Sciatic nerve (tissue), 2 donors: ENCODE measurements at places on chromosomes 16 and 17.

DNA sequence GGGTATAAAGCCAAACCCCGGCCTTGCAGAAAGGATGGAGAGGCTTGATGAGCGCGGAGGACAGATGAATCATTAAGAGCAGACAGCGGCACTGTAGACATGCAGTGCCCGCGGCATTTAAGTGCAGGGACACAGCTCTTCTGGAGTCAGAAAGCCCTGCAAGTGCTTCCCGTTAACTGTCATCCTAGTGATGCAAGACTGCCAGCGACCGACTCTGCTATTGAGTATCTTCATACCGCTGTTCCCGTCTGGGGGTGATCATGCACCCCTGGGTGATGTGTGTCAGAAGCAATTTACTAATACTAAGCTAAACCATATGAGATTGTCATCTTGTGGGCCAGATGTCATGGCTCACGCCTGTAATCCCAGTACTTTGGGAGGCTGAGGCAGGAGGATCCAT, 101.0 kb downstream of the ABCC6 start:
- no peak for DNase-seq

GRCh38 chr17:80652756-80653330, 108.2 kb downstream of the RPTOR start:
- no peak for DNase-seq

DNA sequence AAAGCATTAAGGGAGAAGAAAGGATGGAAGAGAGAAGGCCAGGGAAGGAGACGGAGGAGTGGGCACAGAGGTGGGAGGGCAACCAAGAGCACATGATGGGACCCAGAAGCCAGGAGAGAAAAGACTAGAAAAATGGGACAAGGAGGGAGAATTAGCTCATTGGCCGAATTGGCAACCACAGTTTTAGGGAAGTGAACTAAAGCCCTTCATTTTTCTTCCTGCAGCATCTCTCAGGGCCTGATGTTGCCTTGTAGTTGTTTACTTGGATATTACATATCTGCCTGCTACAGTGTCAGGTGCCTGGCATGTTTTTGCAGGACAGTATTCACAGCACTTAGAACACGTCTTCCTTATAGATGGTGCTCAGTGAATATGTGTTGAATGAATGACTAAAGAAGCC, 19.0 kb downstream of the EMP2 start:
- no peak for DNase-seq

- peak; percentile 60 for DNase-seq
Measured at GRCh38 chr16:10256784-10257641, 74.8 kb upstream of the GRIN2A start.

- DNase-seq, result no peak
Measured at GRCh38 chr17:59436900-59437299, 105.4 kb downstream of the YPEL2 start.

DNA sequence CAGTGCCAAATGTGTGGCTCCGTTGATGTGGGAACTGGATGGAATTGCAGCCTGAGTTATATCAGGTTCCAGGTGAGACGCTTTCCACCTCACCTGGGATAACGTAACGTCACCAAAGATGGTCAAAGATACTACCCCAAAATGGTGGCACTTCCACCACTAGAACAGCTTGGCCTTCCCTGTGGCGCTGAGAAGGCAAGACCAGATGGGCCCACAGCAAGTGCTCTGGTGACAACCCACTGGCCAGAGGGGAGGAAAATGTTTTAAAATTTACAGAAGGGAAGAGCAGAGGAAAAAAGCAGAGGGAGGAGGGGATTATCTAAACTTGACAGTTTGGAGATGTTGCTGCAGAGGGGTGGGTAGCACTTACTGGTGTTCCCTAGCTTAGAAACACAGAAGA, 7.5 kb upstream of the ITGA2B start:
- no peak for DNase-seq

DNA sequence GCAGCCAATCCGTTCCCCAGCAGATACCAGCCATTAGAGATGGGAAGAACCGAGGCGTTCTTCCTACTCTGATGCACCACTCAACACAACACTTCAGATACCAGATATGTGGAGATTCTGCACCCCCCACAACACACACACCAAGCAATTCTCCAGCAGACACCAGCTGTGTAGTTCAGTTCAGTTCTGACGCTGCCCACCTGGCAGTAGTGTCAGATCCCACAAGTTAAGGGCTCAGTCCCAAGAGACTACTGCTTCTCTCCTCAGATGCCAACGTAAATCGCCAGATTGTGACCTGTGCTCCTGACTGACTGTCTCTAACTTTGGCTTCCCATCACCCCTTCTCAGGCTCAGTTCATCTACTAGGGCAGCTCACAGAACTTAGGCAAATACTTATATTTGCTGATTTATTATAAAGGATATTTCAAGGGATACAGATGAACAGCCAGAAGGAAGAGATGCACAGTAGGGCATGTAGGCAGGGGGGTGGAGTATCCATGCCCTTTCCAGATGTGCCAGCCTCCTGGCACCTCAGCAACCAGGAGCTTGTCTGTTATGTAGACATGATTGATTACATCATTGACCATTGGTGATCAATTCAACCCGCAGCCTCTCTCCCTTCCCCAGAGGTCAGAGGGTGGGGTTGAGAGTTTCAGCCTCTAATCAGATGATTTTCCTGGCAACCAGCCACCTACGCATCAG, 110.6 kb downstream of the PRKCA start:
- no peak for DNase-seq

DNA sequence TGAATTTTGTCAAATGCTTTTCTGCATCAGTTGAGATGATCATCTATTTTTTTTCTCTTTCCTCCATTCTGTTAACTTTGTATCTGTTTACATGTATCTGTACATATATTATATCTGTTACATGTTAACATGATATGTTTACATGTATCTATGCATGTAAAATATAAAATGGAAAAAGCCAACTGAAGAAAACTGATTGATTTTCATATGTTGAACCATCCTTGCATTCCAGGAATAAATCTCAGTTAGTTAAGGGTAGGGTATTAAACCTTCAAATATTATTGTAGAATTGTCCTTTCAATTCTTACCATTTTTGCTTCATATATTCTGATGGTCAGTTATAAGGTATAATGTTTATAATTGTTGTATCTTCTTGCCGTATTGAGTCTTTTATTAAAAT, 336.1 kb downstream of the ZFHX3 start:
- no peak for DNase-seq

DNA sequence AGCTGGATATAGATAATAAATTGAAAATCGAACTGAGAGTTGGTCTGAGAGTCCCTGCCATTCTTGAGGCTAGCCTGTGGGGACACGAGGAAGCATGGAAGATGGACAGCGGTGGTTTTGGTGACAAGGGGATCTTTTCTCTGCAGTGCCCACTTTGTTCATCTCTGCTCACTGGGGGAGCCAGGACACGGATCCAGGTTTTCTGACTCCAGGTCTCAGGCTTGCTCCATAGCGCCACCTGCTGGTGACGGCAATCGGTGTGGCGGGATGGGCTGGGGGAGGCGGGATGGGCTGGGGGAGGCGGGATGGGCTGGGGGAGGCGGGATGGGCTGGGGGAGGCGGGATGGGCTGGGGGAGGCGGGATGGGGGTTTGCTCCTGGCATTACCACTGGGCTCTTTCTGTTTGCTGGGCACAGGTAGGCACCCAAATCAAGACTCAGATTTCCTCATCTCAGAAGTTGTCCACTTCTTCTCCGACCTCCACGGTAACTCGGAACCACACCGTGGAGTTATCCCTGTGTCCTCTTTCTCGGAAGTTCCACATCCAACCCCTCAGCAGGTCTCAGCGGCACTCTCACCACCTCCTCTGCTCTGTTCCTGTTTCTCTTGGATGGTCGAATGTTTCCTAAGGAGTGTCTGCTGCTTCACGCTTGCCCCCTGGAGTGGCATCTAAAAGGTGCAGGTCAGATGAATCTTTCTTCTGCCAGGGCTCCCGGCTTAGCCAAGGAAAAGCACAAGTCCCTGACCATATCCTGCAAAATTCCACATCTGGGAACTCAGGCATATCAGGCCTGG, 142.4 kb downstream of the CYLD start:
- no peak for DNase-seq

DNA sequence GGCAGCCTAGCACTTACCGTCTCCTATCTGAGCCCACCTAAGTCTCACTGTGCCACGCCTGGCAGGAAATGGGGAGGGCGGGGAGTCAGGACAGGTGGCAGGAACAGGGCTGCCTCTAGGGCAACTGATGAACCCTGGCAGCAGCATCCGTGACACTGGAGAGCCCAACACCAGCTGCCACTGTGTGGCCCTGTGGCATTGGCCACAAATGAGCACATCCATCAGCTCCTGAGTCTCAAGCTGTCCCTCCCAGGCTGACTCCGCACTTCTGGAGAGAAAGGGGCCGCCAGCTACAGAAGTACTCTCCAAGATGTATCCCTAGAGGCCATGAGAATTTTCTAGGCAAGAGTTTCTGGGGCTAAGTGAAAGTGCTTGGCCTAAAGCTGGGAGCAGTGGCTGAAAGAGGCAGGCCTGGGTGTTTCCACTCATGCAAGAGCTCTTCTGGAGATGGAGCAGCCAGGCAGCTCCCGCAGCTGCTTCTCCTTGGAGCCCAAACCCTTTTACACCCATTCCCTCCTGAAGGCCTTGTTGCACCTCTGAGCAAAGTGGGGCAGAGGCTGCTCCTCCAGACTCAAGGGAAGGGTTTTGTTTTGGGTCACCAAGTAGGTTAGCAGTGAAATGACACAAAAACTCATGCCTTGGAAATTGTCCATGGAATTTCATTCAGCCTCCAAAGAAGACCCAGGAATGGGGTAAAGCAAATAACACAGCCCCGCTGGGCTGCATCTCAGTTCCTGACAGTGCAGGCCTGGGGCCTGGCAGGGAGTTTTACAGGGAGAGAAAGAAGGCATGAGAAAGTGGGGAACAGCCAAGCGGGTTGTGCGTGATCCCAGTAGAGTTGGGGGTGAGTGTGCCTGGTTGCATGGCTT, 25.8 kb downstream of the PEMT start:
- DNase-seq, result no peak

GRCh38 chr17:74361230-74362068, at the start of gene BTBD17:
BTBD17 (minus strand) TSS chr17:74361868; CDS start chr17:74361819, 49 bp downstream.
- peak; percentile 83 for DNase-seq

- no peak for DNase-seq
Measured at GRCh38 chr16:3147046-3147756, 12.4 kb downstream of the ZNF213 start.

DNA sequence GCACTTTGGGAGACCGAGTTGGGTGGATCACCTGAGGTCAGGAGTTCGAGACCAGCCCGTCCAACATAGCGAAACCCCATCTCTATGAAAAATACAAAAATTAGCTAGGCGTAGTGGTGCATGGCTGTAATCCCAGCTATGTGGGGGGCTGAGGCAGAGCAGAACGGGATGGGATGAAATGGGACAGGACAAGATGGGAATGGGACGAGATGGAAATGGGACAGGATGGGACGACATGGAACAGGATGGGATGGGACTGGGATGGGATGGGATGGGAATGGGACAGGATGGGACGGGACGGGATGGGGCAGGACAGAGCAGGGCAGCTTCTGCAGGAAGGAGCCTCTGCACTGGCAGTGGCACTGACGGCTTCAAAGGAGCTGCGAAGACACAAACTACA, 106.1 kb downstream of the ANKRD11 start:
- no peak for DNase-seq

DNA sequence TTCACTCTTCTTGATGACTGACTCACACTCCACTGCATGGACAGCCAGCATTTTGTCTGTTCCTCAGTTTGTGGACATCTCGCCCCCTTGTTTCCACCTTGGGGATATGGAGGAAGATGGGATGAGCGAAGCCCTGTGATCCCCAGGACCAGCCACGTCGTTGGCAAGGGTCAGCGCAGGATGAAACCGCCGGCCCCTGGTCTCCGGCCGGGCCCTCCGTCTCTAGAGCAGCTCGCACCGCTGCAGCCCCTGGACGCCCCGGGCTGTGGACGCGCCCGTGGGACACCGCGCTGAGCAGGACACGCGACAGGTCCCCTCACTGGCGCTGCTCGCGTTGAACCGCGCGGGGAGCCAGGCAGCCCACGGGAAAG, 604 bp upstream of the ZC3H18 start:
- no peak for DNase-seq
